ENCODE measurements at places on chromosomes 1 and 21.

DNA sequence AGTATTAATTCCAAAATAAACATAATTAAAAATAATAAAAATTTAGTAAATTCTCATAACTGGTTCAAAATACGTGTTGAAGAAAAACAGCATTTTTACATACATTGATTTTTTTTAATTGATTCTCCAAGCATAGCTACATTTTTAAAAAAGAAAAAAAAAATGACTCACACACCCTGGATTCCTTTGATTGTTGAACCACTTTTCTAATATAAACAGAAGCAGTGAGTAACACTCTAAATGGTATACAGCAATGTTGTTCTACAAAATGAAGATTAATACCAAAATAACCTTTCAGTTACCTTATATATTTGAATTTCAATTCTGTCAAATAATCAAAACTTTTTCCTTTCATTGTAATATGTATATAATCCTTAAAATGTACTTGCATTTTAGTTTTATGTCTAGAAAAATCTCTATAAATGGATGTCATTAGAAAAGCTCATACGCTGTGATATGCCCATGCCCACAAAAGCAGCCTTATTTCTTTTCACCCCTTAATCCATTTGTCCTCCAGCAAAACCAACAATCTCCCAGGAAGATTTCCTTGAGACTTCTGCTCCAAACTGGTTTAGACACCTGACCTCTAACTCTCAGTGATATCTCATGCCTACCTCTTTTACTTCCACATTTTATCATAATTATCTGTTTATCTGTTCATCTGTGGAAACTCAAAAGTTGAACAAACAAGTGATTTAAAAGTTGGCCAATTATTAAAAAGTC is 246.4 kb upstream of the NR5A2 start:
- DNase-seq = no peak

DNA sequence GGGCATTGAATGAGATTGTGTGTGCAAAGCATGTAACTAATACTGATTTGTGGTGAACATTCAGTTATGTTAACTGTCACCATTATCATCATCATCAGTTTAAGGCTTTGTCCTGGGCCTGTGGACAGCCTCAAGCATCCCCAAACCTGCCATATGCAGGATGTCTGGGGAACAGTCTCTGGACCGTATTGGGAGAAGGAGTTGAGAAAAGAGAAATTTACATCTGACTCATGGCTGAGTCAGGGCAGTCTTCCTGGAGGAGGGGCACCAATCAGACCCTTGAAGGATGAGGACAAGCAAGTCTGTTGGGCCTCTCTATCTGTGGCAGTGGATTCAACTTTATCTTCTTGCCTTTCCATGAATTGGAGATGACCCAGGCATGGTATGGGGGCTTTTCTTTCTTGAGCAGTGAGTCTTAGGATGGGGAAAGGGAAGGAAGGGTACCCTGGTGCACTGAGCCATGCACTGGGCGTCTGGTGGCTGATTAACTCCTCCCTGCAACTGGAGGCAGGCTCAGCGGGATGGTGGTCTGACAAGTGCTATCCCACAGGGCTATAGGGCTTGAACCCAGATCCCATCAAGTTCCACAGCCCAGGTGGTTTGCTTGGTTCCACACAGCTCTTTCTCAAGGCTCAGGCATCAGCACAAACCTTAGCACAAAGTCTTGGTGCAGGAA is 2.9 kb downstream of the PADI3 start:
- DNase-seq = no peak

DNA sequence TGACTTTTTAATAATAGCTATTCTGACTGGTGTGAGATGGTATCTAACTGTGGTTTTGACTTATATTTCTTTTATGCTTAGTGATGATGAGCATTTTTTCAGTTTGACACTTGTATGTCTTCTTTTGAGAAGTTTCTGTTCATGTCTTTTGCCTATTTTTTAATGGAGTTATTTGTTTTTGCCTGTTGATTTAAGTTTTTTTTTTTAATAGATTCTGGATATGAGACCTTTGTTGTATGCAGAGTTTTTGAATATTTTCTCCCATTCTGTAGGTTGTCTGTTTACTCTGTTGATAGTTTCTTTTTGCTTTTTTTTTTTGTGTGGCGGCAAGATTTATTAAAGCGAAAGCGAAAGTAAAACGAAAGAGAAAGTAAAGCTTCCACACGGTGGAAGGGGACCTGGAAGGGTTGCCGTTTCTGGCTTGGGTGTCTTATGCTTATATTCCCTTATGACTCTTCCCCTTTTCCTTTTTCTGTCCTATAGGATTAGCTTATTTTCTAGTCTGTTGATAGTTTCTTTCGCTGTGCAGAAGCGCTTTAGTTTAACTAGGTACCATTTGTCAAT is 67.6 kb downstream of the TBX19 start:
- no peak for DNase-seq

- no peak for DNase-seq
These were observed 40.4 kb upstream of the ZSWIM5 start for GRCh38 chr1:45246760-45247159.

DNA sequence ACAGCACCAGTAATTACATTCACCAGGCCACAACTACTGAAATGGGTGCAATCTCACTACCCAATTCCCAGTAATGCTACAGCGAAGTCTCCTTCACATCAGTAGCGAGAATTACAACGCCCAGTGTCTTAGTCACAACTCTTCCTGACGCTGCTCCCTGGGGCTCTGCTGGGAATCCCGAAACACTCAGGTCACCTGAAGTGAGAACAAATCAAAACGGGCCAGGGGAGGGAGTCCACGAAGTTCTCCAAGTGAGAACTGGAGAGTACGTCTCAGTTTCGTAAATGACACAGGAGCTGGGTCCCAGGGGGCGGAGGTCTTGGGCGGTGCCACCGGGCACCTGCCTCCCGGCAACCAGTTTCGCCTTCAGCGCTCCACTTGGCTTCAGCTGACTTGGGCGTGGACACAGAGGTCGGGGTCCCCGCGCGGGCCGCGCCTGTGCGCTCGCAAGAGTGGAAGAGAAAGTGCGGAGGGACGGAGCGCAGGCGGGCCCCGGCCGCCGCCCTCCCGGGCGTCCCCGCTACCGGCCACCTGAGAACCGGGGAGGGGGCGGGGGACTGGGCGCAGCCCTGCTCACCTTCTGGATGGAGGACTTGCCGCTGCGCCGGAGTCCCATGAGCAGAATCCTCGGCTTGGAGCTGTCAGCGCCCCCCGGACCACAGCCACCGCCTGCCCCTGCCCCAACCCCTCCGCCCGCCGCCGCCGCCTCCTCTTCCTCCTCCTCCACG is 575 bp downstream of the RRAGC start:
- DNase-seq = no peak

GRCh38 chr1:109649491-109649914 is 6.4 kb upstream of the GSTM4 start:
- DNase-seq = no peak

DNA sequence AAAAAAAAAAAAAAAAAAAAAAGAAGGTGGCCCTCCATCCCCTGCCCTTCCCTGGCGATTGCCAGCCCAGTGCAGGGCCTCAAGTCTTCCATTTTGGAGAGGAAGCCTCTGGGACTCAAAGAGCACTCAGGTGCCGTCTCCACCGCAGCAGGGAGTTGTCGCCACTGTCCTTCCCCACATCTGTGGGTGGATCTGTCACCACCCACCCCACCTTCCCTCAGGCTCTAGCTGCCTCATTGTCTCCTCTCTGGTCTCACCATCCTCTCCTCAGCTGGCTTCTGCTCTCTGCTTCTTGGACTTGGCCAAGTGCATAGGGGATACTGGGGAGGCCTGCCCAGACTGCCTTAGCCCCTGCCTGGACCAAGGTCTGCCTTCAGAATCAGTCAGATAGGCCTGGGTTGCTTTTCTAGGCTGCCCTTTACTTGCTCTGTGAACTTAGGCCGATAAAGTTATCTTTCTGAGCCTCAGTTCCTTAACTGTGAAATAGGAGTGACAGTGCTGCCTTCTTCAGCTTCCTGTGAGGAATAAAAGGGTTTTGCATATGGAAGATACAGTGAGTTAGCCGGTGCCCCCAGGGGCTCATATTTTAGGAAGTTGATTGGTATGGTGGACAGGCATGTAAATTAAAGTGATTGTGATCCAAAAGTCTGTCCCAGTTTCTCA is 15.8 kb downstream of the RCC1 start:
- DNase-seq = no peak

GRCh38 chr1:220887520-220888416 is 8.5 kb downstream of the HLX start:
- DNase-seq = no peak

DNA sequence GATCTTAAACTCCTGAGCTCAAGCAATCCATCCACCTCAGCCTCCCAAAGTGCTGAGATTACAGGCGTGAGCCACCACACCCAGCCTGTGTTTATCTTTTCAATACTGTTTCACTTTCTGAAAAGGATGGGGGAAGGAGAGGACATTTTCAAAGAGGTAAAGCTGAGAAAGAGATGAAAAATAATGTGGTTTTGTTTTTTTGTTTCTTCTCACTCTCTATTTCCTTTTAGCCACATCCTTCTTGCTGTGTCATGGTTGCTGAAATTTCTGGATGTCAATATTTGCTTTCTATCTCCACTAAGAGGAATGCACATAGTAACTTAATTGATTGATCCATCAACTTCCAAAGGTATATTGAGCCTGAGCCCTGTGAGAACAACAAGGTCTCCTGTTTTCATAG is 6.4 kb upstream of the C1orf21 start:
- DNase-seq = no peak

DNA sequence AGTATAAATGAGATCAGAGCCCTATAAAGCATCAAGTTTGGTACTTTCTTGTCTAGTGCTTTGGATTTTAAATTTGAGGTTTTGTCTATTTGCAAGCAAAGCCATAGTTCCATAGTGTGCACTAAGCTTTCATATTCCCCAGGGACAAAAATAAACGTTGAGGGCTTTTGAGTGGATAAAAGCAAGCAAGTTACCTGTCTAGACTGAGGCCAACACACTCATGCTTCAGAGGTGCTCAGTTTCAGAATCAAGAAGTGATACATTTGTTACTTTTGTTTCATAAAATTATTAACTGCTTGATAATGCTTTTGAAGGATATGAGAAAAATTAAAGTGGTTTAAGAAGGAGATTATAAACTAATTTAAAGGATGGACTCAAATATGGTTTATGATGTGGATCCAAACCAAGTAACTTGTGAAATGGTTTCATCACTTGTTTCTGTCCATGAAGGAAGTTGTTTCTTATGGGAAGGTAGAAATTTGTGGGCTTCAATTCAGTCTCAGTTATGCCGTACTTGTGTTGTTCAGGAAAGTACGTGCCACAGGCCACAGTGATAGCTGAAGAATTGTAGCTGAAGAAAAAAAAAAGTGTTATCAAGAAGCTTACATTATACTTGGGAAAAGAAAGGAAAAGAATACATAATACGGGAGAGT is 71.2 kb downstream of the CHRM3 start:
- no peak for DNase-seq

Data from H1 (cell line).